ENCODE measurements at places on chromosomes 1 and 21.
A peak's percentile ranks its signal among the peaks of the same experiment; 100 is the strongest.

GRCh38 chr1:41638086-41639024, 153.9 kb upstream of the EDN2 start:
- DNase-seq: no peak

DNA sequence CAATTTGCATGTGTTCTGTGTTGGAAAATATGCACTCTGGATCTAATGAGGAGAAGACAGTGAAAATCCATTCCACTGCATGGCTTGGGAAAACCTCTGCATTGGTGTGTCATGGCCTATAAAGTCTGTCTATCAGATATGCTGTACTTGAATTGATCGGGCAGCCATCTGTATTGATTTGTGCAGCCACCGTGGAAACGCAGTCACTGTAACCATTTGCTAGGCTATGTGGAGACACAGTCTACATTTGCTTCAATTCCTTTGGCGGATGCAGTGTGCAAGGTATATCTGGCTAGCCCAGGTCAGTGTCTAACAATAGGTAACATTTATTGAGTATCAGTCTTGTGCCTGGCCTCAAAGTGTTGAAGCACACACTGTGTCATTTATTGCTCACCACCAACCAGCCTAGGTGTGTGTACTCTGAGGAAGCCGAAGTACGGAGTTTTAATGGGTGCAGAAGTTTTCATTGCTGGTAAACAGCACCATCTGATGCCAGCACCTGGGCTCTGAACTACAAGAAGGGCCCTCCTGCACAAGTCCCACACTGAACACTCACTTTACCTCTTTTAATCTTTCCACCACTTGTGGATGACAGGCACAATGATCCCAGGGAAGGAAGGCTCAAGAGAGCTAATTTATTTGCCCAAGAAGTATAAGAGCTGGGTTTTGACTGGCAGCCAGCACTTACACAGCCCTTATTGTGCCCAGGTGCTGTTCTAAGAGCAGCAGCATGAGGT, 83.4 kb downstream of the DAB1 start:
- DNase-seq: no peak

DNA sequence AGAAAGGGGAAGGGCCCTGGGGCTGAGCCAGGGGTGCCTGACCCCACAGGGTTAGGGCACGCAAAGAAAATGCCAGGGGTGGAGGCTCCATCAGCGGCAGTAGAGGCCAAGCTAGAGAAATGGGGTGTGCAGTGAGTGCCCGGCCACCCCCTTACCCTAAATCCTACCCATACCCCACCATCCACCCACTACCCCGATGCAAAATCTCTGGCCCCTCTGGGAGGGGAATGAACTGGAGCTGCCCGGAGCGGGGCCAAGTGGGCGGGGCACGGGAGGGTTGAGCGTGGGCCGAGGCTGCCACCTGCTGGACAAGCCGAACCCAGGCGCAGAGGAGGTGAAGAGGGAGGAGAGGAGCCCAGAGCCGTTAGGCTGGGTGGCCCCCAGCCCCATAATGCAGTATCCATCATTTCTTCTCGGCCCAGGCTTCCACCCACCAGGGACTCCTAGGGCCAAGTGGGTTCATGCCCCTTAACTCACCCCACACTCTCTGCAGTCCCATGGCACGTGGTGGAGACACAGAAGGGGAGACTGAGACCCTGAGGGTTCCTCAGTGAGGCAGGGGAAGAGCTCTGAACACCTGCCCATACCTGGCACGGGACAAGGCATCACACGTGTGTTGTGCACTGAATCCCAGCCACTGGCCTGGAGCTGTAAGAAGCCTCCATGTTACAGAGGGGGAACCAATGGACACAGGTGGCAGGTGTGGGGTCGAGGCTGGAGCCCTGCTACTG, 1.4 kb upstream of the C1QC start:
- peak; percentile 20 for DNase-seq

DNA sequence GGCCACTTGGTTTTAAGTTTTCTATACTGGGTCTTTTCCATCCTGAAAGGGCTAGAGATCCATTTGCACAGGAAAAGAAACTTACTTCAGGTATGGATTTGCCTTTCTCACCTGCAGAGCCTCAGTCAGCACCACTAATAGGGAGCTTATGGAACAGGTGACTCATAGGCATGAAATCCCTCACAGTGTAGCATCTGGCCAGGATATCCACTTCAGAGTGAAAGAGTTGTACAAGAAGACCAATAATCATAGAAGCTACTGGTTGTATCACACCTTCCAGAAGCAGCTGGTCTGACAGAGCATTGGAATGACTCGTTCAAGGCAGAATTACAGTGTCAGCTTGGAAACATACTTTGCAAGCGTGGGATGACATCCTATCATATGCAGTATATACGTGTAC, 26.3 kb upstream of the SYT14 start:
- DNase-seq: no peak

DNA sequence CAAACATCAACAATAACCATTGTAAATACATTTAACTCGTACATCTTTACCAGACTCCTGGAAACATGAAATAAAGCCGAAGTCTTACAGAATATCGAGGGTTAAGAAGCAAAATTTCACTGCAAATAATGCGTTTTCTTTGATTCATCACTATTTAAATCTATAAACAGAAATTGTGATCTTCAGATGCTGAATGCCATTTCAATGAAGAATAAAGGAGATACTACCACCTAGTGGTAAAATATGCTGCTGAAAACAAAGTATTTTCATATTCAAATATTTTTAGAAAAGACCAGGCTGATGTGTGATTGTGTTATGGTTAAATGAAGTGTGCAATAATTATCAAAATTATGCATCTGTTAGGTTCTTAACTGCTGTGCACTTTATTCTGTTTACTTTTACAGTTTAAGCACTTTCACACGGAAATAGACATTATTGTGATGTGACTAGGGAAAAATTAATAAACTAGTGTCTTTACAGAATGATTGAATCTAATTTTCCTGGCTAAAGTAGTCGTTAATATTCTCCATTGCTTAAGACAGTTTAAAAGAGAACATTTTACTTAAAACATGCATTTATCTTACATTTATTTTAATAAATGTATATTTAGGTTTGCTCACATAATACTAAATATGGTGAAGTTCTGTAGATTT, 1093.1 kb downstream of the MRPL39 start:
- DNase-seq: no peak
